ENCODE measurements at places on chromosomes 12 and 14.

- no peak for DNase-seq
These were observed 2.4 kb upstream of the CLEC1B start for GRCh38 chr12:10001171-10001776.

DNA sequence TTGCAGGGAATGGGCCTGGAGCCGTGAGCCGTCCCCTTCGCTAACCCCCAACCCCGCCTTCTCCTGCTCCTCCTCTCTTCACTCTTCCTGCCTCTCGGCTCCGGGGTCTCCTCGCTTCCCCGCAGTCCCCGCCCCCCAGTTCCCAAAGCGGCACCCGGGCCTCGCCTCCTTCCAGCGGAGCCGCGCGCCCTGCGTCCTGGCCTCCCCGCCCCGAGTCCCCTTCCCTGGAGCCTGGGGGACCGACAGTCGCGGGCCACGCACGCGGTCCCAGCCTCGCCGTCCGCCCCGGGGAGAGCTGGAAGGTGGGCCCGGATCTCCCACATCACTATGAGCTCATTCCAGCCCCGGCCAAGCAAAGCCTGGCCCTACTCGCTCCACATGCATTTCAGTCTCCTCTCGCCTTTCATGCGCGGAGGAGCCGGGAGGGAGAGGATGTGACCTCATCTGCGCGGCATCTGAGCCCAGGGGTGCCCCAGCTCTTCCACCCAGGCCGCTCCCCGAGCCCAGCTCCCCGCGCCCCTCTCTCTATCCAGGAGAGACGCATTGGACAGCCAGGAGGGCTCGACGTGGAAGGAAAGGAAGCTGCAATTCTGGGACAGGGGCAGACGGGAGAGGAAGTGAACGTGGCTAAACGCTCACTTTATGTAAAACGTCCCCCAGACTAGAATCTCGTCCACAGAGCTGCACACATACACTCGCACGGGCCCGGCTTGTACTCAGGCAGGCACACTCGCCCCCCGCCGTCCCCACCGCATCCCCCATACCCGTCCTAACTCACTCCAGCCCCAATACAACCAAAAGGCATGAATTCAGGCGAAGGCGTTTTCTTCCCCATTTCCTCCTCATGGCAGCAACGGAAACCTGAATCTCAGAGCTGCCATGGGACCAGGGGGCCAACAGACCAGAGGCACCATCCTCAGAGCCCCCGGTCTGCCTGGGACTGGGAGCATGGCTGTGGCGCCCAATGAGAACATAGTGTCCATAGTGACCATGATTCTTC lies 108.7 kb upstream of the CCND2 start:
- peak; percentile 63 for DNase-seq

DNA sequence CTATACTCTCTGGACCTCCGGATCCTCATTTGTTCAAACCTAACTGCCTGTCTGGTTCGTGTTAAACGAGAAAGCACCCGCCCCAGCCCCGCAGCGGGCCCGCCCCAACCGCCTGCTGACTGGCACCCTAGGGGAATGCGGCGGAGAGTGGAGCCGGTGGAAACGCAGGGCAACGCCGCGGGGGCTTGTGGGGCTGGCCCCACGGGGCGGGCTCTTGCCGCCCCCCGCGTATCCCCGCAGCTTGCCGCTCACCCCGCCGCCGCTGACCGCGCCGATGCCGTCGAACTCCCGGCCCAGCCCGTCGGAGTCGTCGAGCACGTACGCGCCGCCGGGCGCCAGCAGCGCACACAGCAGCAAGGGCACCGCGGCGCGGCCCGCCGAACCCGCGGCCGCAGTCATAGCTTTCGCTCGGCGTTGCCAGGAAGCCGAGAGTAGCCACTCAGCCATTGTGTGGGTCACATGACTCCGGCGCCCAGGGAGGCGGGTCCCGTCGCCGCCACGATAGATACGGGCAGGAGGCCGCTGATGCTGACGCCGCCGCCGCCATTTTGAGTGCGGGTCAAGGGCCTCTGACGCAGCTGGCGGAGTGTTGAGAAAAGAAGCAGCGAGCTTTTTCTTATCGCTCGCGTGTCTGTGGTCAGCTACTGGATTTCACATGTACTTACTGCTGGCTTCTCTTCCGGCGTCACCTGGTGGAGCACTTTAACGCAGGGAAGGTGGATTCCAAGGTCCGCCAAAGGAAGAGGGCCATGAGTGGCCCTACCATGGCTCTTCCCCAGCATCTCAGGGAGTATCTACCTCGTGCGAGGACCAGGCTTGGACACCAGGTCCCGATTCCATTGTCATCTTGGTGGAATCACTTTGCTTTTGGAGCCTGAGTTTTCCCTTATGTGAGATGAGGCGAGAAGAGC lies at the start of gene GALC:
GALC (minus strand) TSS at position 465 of the 911 bp plus-strand sequence; CDS start at position 447, 18 bp downstream.
- DNase-seq = peak; percentile 97

DNA sequence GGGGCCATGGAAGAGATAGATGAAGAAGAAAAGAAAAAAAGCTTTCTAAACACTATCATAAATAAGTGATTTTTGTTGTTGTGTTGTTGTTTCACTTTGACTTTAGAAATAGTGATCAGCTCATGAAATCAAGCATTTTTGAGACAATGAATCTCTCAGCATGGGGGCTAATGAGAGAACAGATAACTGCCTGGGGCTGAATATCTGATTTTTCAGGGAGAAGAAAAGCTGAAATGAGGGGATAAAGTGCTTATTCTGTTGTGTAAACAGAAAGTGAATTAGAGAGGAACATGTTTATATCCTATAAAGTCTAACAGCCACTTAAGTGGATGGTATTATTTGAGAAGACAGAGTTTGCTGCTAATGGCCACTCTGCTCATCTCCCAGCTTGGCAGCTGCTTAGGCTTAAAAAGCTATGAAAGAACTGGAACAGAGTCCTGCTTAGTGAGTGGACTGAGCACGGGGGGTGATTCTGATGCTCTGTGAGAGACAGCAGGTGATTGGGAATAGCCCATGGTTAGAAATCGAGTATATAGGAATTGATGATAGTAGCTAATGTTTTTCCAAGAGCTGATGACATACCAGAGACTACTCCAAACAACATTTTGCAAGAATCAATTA lies 646.1 kb upstream of the TMEM132C start:
- no peak for DNase-seq

DNA sequence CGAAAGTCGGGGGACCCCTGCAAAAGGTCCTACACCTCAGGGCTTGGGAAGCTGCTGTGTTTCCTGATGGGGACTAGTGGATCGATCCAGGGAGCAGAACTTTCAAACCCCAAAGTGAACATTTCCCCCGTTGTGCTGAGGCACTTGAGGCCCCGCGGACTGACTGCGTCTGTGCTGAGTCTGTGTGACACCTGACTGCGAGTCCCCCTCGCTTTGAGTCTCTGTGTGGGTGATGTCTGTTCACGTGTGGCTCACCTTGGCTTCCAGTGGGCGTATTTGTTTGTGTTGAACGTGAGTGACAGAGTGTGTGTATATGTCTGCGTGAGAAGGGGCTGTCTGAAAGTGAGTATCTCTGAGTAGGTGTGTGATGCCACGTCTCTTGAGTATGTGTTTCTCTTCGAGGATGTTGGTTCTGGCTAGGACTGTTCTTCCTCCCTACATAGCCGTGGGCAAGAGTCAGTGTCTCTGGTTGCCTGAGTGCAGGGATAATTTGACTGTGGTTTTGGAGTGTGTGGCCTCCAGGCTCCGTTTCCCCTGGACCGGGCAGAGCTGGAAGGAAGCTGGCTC lies 1.3 kb downstream of the TEAD4 start:
- DNase-seq = no peak

DNA sequence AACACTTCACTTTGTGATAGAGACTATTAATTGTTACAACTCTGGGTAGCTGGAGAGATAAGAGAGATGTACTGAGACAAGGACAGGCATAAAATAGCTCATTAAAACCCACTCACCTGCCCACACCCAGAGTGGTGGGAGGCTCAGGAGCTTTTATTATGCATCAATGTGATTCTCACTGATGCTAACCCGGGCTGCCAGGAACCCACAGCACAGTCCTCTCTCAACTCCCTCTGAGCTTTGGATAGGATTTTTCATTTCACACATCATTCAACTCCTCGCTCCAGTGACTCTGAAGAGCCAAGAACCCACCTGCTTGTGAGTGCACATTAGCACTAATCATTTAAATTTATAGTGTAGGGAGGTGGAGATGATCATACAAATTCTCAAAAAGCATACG lies 827.9 kb downstream of the FLRT2 start:
- DNase-seq = no peak

- DNase-seq = no peak
These were observed 162.4 kb downstream of the CAND1 start for GRCh38 chr12:67431411-67432020.

- DNase-seq = no peak
These were observed 39.6 kb upstream of the YY1 start for GRCh38 chr14:100199240-100199860.

DNA sequence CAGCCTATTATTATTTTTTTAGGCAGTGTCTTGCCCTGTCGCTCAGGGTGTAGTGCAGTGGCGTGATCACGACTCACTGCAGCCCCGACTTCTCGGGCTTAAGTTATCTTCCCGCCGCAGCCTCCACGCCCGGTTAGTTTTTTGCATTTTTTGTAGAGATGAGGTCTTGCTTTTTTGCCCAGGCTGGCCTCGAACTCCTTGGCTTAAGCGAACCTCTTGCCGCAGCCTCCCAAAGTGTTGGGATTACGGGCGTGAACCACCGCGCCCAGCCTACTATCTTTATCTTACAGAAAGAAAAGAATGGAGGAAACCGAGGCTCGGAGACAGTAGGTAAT lies 507 bp upstream of the PTPN11 start:
- no peak for DNase-seq

DNA sequence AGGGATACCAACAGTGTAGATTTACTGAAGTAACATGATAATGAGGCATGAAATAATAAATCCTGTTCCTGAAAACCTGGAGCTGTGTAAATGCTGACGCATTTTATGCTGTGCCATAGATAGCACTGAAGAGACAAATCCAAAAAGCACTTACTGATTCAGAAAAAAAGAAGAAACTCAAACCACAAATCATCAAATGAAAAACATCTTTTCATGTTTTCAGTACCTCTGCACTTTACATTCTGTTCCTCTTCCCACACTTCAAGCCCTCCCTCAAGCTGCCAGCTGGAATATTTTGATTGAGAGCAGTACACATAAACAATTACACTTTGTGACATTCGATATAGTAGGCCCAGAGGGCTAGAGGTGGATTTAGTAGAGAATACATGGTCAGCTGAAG lies 362.3 kb downstream of the NAV3 start:
- DNase-seq = no peak

GRCh38 chr12:116964054-116965050 lies 53.6 kb downstream of the FBXW8 start:
- DNase-seq = no peak

GRCh38 chr12:128702371-128702770 lies 121.4 kb downstream of the SLC15A4 start:
- no peak for DNase-seq

DNA sequence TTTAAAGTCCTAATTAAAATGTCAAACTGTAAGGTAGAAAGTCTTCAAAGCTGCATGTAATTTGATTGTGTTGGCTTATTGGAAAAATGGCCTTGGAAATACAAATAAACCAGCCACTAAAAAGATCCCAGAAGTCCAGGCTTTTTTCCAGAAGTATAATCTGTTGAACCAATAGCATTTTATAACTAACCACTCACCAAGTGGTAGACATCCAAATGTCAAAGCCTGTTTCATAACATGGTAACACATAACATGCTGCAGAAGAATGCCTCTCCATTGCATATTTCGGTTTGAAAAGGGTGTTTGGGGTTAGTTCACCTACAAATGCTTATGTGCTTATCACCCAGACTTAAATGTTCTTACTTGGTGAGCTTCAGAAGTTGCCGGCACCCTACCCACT lies 183.7 kb upstream of the DIO2 start:
- no peak for DNase-seq

DNA sequence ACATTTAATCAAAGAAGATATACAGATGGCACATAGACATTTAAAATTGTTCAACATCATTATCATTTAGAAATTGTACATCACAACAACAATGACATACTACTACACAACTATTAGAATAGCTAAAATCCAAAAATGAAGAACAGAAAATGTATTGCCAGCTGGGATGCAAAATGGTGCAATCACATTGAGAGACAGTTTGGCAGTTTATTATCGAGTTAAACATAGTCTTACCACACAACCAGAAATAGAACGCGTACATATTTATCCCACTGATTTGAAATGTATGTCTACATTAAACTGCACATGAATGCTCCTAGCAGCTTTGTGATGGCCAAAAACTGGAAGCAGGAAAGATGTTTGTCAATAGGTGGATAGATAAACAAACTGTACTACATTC lies 791.5 kb upstream of the MGAT4C start:
- DNase-seq = no peak

- no peak for DNase-seq
These were observed 166.9 kb upstream of the LRIG3 start for GRCh38 chr12:59087077-59087673.

- DNase-seq = no peak
These were observed 24.3 kb upstream of the RPLP0 start for GRCh38 chr12:120225200-120225558.

GRCh38 chr14:73749706-73750530 lies 35.7 kb upstream of the PNMA1 start:
- DNase-seq = no peak

- no peak for DNase-seq
These were observed 171.2 kb downstream of the PCNX1 start for GRCh38 chr14:71078500-71078899.

DNA sequence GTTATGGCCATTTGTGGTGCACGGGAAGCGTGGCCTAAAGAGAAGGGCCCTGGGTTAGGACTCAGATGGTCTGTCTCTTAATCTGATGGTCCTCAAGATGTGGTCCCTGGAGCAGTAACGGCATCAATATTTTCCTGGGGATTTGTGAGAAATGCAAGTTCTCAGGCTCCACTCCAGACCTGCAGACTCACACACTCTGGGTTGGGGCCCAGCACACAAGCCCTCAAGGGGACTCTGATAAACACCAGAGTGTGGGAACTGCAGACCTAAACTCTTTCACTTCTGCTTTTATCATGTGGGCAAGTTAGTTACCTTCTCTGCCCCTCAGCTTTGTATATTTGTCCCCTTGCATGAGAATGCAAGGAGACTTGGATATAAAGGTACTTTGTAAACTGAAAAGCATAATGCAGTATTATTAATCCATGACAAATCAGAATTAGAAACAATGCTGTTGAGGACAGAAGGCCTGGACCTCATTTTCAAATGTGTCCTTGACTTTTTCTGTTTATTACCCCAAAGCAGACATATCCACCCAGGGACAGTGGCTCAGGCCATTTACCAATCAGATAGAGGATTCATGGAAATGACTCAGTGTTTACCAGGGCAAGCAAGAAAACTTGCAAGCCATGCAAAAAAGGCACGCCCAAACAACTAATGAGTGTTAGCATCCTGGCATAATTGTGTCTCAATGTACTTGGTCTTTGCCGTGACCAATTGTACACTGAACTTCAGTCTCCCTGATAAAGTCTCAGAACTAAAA lies 157.0 kb downstream of the ASCL1 start:
- DNase-seq = no peak

GRCh38 chr12:12022306-12022936 lies 48.3 kb upstream of the BCL2L14 start:
- no peak for DNase-seq

All from CD4-positive, alpha-beta T cell treated with Interleukin-15 for 1 hour (primary cell).